ENCODE measurements at places on chromosomes 3 and 15.
A peak's percentile ranks its signal among the peaks of the same experiment; 100 is the strongest.

DNA sequence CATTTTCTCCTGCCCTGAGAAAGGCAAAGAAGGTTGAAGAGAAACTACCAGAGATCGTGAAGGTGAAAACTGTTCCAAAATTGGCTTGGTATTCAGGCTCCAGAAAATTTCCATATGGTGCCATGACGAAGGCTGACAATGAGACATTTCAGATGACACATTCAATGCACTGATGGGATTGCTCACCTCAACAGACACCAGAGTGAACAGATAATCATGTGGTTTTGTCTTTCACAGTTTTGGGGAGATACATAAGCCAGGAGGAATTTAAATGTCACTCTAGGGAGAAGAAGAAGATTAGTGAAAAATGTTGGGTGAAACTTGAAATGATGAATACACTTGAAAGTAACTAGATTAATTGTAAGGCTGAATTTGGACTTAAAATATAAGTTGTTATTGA is 339.7 kb upstream of the EPHA3 start:
- no peak for DNase-seq

DNA sequence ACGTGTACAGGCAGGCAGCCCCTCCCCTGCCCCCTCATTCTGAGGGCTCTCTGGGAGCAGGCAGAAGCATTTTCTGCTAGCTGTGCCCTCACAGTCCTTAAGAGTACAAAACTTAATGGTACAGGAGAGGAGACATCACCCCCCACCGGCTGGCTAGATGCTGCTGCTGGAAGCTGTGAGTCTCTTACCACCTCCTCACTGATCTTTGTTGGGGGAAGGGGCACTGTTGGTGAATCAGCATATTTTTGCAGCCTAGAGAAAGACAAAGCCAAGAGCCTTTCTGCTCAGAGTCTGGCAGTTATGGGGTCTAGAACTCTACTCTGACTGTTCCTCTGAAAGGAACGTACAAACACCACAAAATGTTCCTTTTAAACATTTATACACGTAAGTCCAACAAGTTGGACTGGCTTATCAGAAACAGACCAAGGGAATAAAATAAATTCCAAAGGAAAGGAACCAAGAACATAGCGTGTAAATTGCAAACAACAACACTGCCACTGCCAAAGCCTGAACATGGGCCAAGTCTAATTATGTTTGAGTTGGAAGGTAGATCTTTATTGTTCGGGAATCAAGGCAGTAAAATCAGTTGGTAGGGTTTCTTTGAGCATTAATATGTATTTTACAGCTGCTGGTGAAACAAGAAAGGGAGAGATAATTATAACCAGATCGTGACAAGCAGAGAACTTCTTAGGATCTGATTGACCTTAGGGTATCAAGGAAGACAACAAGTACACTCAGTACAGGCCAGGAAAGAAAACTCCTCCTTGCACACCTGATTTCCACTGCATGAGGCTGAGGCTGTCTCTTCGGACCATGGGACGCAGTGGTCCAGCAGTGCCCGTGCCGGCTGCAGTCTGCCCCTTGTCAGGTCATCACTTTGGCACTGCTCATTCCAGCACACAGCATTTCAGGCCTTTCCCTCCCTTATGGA is 27.4 kb downstream of the CLK3 start:
- DNase-seq: no peak

DNA sequence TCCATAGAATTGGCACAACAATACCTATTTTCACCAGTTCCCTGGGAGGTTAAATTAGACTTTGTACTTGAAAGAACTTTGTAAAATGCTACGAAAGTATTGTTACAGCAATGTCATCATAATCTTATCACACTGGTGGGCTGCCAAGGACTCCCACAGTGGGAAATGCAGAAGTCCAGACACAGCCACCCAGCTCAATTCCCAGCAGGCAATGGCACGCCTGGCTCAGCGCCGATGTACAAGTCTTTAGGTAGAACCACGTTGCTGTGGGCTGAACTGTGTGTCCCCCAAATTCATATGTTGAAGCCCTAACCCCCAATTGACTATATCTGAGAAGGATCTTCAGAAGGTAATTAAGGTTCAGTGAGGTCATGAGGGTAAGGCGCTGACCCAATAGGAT is 12.3 kb downstream of the MYO5C start:
- DNase-seq: no peak

DNA sequence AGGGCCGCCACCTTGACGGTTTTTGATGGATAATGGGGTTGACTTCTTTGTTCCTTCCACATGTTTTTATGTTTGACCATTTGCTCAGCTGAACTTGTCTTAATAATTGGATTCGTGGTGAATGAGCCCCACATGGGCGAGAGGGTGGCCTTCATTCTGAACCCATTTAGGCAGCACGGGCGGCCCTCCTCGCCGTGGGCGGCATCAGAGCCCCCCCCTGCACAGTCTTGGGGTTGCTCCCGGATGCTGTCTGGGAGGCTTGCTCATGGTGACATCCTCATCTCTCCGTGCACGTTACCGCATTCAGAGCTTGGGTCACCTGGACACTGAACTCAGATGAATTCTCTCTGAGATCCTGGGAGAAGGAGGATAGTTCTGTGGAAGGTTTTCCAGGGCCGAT is 172.3 kb upstream of the OSBPL11 start:
- no peak for DNase-seq

GRCh38 chr15:85534031-85534430 is 153.6 kb downstream of the AKAP13 start:
- no peak for DNase-seq

GRCh38 chr15:47289656-47290055 is 427.6 kb upstream of the SEMA6D start:
- DNase-seq: no peak

DNA sequence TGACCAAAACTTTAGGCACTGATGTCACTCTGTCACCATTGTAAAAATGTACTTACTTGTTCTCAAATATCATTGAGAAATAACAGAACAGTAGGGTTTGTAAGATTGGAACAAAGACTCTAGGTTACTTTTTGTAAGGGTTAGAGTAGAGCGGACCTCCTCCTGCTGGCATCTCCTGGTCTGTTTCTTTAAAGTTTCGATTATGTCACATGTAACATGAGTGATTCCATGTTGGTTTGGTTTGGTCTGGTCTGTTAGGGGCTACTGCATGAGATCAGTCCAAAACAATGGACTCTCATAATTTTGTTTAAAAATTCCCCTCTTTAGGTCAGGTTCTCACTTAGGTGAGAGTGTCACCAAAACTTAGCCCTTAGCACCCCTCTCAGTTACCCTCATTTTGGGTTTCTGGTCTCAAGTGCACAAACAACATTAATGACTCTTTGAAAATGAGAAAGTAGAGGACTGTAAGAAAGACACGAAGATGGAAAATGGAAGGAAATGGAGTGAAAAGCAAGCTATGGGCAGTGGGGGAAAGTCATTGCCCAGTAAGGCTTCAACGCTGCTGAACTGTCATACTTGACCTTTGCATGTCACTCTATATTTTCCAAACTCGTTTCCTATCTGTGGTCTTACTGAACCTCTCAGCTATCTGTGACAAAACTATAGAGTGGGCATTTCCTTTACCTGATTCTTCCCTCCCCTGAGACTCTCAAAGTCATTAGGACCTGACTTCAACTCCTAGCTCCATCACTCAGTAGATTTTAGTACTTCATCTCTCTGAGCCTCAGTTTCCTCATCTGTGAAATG is 52.7 kb downstream of the LDHAL6B start:
- no peak for DNase-seq

DNA sequence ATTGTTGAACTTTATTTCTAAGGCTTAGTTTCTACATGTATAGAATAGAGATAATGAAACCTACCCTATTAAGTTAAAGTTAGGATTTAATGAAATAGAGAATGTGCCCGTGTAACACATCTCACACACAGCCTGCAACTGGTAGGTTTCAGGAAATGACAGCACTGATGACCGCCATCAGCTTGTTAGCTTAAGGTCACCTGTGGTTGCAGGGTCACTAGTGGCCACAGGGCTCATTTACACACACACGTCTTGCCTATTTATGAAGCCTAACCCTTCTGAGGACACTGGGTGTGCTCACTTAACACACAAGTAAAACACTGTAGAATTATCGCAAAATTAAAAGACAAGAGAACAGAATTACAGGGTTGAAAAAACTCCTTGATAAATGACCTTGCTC is 20.1 kb downstream of the CHRM5 start:
- peak; percentile 14 for DNase-seq

GRCh38 chr3:161549261-161549660 is 52.7 kb downstream of the OTOL1 start:
- no peak for DNase-seq

GRCh38 chr15:39580485-39581241 is at the start of gene THBS1:
Gene THBS1, plus strand, starts transcription at chr15:39581079. Its CDS starts 779 bp downstream, at chr15:39581858.
- DNase-seq: peak; percentile 46

DNA sequence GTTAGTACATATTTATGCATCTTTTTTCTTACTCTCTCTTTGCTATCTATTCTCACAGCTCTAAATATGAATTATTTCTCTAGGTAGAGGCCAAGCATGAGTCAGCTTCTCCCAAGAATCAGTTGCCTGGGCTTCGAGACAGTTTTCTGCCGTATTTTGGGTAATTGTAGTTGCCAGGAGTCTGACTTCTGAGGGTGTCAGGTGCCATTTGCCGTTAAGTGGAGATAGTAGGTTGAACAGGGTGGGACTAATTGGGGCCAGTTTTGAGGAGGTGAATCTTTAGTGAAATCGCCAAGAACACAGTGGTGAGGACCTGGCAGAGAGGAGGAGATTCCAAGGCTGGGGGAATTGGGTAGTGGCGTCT is 7.8 kb upstream of the NRROS start:
- DNase-seq: no peak

DNA sequence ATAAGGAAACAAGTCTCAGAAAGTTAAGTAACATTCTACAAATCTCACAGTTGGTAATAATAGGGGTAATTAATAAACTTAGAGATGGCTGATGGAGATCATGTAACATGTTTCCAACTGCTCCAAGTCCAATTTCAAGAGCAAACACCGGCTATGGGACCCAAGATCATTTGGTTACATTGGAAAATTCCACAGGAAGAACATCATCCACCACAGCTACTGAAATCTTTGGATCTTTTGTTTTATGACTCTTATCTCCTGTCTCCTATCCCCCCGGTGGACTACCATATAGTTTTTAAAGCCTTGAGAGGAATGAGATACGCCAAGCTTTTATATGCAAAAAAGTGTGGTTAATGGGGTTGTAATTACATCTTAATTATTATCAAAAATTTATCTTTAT is 216.1 kb downstream of the WNT5A start:
- DNase-seq: no peak

- no peak for DNase-seq
Measured at GRCh38 chr15:32905481-32905880, 187.7 kb downstream of the GREM1 start.

- DNase-seq: no peak
Measured at GRCh38 chr15:88623061-88623460, 1.9 kb downstream of the AEN start.

- peak; percentile 63 for DNase-seq
Measured at GRCh38 chr3:52820736-52821135, 9.7 kb downstream of the ITIH4 start.

- DNase-seq: no peak
Measured at GRCh38 chr15:70156671-70157271, 59.1 kb upstream of the TLE3 start.

DNA sequence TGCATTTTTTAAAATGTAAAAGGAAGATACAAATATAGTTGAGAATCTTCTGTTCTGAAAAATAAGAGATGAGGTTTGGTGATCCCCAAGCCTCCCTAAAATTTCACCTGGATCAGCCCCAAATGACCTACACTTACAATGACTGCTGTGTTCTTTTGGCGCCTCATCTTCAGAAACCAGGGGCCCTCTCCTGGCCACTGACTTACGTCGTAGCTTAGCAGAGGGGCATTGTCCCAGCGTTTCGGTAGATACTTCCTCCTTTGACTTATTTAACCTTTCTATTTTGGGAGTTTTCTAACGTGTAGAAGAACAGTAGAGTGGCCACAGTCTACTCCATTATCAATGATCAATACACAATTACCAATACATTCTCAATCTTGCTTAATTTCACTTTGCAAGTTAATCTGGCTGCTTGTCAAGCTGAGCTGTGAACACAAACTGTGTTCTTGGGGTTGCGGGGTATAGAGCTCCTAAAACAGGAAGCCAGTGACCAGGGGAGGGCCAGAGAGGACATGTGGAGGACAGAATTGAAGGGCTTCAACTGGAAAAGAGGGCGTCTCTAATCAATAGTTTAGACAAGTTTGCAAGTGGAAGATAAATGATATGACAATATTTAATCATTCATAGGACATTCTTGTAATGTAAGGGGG is 419.5 kb downstream of the LPP start:
- DNase-seq: no peak

- DNase-seq: peak; percentile 46
Measured at GRCh38 chr3:52088445-52089367, 32.3 kb upstream of the DUSP7 start.

- DNase-seq: no peak
Measured at GRCh38 chr3:110101361-110101760, 764.0 kb upstream of the DPPA4 start.

DNA sequence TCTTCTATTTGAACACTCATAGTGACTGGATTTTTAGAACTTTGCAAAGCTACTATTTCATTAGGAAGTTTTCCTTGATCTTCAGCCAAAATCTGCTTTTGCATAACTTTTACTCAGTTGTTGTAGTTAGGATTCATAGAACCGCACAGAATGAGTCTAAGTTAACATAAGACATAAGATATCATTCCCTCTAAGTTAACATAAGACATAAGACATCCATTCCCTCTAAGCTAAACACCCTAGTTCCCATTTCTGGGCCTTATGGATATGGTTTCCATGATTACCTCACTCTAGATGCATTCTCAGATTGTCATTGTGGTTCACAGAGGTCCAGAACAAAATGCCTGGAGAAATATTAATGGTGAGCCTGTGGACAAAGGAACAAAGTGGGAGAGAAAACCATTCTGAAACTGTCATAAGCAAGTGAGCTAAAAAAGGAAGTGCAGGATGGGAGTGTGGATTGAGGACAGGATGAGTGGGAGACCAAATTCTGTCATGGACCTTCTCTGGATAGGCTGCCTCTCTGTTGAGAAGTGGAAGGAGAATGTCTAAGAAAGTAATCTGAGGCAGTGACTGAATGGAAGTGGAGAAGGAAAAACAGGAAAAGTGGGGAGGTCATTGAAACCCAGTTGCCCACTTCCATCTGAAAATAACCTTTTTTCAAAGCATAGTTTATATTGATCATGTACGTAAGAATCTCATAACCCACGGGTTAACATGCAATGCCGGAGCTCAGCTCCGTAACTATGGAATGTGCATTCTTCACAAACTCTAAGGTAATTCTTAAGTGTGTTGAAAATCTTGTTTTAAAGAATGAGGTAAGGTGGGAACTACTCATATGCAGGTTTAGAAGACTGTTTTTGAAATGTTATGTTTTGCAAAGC is 37.4 kb upstream of the SECISBP2L start:
- no peak for DNase-seq
